D721Med (cell line): ENCODE measurements at places on chromosomes 12 and 14.

- no peak for DNase-seq
These were observed 2.8 kb upstream of the KCNK13 start for GRCh38 chr14:90058876-90059458.

GRCh38 chr14:70005281-70005805, 126.1 kb downstream of the SMOC1 start:
- DNase-seq, result no peak

GRCh38 chr12:21831791-21832344, 57.4 kb upstream of the KCNJ8 start:
- no peak for DNase-seq

DNA sequence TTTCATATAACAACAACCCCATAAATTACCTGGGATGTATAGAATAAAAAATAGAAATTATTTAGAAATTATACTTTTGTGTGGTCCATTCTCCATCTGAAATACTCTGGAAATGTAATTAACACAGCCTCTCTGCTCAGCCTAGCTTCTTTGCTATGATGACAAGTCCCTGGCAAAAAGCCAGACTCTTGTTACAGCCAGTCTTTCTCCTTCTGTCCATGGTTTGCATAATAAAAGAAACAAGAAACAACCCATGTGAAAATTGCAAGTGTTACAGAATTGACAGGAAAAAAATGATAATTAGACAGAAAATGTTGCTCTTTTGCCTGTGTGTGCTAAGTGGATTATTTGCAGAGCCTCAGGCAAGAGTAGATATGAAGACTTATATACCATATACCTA, 61.3 kb downstream of the C12orf50 start:
- DNase-seq, result no peak

- no peak for DNase-seq
These were observed 153.7 kb downstream of the PRKD1 start for GRCh38 chr14:29773990-29774389.

DNA sequence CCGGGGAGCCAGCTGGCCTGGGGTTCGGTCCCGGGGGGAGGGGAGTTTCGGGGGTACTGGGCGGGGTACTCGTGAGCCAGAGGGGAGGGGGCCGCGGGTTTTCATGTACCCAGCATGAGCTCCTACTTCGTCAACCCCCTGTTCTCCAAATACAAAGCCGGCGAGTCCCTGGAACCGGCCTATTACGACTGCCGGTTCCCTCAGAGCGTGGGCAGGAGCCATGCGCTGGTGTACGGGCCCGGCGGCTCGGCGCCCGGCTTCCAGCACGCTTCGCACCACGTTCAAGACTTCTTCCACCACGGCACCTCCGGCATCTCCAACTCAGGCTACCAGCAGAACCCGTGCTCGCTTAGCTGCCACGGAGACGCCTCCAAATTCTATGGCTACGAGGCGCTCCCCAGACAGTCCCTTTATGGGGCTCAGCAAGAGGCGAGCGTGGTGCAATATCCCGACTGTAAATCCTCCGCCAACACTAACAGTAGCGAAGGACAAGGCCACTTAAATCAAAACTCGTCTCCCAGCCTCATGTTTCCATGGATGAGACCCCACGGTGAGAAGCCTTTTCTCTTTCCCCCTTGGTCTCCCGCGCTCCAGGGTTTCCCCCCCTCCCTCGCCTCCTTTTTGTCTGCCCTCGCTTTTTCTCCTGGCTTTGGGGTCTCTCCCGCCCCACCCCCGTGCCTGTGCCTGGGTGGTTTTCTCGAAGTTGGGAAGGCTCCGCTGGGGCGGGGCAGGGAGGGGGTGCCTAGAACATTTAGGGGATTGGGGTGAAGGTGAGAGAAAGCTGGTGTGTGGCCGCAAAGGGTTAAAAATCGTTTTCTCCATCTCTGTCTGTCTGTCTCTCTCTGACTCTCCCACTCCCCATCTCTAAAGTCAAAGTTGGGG, 627 bp downstream of the HOXC8 start:
- DNase-seq, result no peak

- no peak for DNase-seq
These were observed 75.0 kb downstream of the KICS2 start for GRCh38 chr12:64147011-64147631.

DNA sequence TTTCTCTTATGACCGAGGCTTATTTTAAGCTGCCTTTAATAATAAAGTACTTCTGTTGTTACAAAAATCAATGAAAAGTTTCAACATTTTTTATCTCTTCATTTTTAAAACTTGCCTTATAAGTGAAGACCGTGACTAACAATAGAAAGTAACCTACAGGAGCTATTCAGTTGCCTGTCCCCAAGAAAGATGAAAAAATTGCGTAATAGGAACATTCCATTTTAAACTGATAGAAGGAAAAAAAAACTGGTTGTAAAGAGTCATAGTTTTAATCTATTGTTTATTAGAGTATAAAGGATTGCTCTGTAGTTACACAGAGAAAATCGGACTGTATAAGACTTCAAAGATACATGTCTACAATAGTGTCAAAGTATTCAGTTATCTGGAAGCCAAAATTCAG, 83.3 kb downstream of the DAAM1 start:
- no peak for DNase-seq

DNA sequence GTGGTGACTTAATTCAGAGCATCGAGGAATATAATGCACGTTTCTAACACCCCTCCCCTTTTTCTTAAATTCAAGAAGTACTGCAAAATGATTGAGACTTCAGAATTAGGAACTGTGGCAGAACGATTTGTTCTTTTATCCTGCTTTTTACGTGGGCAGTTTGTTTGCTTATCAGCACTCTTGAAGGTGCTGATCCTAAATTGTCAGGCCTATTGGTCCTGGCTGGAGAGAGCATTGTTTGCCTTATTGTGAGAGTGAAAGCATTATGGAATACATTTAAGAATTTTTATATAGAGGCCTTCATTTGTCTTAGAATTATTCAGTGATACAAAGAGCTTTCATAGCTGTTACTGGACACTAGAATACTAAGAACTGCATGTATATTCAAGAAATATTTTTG, 59.1 kb downstream of the TMTC2 start:
- no peak for DNase-seq

DNA sequence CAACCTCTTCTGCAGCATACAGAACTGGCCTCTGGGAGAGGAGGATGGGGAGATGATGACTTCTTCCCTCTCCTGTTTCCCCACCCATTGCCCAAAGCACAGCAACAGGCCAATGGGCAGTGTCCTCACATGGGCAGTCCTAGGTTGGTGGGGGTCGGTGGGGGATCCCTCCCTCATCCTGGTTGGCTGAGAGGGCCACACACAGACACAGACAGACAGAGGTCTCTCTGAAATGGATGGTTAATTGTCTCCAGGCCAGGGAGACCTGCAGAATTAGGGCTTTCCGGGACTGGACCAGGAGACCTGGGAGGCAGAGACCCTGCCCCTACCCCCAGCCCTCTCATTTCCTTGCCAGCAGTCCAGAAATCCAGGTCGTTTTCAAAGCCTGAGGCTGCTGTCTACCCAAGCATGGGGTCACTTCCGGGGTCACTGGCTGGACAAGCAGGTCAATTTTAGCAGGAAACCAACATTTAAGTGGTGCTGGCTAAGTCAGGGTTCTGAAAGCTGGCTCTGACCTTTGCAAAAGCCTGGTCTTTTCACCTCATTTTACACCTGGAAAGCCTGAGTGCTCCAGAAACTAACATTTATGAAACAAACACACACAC, 48.6 kb upstream of the TBX3 start:
- DNase-seq, result no peak

DNA sequence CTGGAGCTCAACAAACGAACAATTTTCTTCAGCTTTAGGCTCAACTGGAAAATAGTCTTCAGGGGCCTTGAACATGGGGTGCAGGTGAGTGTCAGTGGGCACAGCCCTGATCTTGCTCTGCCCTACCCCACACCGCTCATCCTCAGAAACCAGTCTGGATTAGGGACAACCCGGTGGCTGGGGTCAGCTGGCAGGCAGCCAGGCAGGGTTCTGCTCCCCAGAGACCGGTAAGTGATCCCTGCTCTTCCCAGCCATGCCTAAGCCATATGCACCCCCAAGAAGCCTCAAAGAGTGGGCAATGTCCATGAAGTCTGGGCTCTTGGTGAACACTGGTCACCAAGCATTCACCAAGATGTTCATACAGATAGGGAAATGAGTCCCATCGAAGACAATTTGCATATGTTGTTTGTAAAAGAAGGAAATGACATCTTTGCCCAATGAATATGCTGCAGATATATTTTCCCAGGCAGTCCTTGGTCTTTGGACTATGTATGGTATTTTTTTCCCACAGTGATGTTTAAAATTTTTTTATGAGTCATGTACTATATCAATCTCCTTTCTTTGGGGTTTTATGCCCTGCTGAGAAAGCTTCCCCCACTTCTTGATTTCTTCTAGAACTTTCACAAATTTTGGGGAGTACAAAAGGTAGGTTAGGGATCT, 63.9 kb upstream of the VASH1 start:
- no peak for DNase-seq

DNA sequence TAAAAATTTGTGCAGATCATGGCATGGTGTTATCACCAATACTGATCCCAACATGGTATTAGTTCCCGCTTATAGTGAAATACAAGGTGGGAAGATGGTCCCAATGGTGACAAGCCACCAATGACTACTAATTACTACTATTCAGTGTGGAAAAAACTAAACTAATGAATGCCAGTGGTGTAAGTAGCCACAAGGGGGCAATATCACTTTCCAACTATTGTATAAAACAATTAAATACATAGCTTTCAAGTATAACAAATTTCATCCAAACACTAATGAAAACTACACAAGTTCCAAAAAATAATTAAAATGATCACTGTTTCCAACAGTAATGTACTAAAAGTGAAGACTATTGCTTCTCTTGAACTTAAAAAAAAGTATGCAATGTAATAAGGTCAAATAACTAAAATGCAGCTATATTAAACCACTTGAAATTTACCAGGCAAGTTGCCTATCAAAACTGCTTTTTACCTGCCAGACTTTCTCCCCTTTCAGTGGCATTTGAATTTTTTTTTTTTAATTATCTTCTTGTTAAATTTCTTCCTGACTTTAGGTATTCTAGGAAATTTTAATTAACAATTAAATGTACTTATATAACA, 58.0 kb downstream of the PAPLN start:
- peak; percentile 39 for DNase-seq

DNA sequence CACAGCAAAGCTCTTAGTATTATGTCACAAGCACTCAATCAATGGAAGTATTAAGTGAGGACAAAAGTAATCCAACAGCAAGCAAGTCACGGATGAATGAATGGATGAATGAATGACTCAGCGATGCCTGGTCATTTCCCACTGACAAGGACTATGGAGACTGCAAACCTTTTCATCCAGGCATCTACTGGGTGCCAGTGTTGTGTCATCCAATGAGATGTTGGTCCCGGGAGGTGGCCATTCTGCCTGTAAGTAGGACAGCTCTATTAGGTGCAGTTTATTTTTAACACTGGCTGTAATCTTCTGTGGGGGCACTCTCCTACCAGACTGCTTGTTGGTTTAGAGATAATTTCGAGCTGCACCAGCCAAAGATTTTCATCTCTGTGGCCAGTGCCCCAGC, 39.4 kb downstream of the STAB2 start:
- no peak for DNase-seq

DNA sequence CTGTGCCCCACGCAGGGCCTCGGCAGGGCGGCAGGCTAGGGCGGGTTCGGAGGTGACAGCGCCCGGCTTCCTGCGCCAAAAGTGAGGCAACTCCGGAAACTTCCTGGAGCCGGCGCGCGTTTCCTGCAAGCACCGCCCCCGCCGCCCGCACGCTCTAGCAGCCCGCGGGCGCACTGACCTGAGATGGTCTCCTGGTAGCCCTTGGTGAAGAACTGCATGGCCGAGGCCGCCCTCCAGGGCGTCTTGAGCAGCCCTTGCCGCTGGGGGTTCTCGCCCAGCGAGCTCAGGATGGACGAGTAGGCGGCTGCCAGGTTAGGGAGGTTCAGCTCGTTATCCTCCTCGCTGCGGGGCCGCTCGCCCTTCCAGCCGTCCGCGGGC, 494 bp downstream of the GCH1 start:
- no peak for DNase-seq

- no peak for DNase-seq
These were observed 137.8 kb downstream of the HMGA2 start for GRCh38 chr12:65962036-65962430.

GRCh38 chr14:88919502-88919901, 95.1 kb downstream of the TTC8 start:
- DNase-seq, result no peak

GRCh38 chr12:104689635-104690034, 232.9 kb downstream of the CHST11 start:
- DNase-seq, result no peak

GRCh38 chr14:92553438-92553837, 39.9 kb downstream of the RIN3 start:
- DNase-seq, result no peak

- DNase-seq, result no peak
These were observed 272.0 kb upstream of the E2F7 start for GRCh38 chr12:77337362-77337761.

GRCh38 chr12:120229487-120230325, 28.8 kb upstream of the RPLP0 start:
- DNase-seq, result no peak

GRCh38 chr12:10098791-10099190, at the start of gene CLEC1A:
Gene CLEC1A (minus strand): TSS chr12:10098985. CDS start chr12:10098922, 63 bp downstream.
- no peak for DNase-seq

GRCh38 chr12:71890475-71890874, 48.2 kb upstream of the TPH2 start:
- DNase-seq, result no peak

GRCh38 chr14:70027785-70028428, 148.7 kb downstream of the SMOC1 start:
- DNase-seq, result peak; percentile 82

GRCh38 chr12:63129927-63130326, 21.1 kb downstream of the AVPR1A start:
- no peak for DNase-seq

DNA sequence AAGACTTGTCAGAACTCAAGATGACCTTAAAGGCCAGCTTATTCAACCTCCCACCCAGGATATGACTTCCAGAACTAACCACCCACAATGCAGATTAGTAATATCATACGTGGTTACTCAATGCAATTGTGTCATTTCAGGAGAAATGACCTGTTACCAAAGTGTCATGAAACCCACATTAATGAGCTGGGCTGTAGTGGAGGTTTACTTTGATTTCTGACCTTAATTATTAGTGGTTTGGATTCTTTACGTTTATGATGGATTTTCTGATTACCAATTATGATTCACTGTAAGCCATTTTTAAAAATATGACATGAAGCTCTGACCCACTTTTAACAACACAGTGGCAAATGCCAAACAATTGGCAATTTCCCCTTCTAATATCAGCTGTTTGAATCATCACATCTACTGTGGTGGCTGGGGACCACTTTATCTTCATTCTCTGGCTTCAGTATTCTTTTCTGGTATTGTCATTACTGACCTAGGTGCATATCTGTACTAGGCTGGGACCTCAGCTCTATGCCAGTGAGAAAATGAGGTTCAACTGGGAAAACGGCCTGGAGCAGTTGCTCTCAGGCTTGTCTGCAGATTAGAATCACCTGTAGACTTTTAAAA, 223.3 kb downstream of the RGS6 start:
- DNase-seq, result no peak

DNA sequence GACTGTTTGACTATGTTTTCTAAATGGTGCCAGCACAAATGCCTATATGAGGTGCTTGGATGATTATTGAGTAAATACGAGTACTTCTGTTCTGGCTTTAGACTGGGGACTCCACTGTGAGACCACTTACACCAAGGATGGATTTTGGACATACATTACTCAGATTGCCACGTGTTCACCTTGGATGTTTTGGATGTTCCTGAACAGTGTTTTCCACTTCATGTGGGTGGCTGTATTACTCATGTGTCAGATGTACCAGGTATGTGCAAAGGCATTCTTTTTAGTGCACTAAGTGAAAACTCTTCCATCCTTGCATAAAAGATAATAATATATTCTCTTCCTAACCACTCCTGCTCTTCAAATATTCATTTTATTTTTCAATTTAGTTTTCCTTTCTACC, 30.7 kb downstream of the CSRP2 start:
- DNase-seq, result no peak

GRCh38 chr12:119679490-119679889, 11.6 kb downstream of the PRKAB1 start:
- DNase-seq, result no peak
